Stomach (tissue), 19 donors: ENCODE measurements at places on chromosomes 12 and 14. TPM values are rescaled to one million over a fixed set of nuclear protein-coding genes. Genes with fewer than 3 reads are reported as not detected.
A peak's percentile ranks its signal among the peaks of the same experiment; 100 is the strongest.

- peak overlapping the region; percentile 62 for H3K4me3 ChIP-seq
- no peaks in the 10 kb centered on the region for H3K27me3 ChIP-seq
- DNase-seq, result peak; percentile 85
- H3K27ac ChIP-seq, result peak overlapping the region; percentile 84
Measured at GRCh38 chr14:88551094-88551870, 3.5 kb downstream of the PTPN21 start.

DNA sequence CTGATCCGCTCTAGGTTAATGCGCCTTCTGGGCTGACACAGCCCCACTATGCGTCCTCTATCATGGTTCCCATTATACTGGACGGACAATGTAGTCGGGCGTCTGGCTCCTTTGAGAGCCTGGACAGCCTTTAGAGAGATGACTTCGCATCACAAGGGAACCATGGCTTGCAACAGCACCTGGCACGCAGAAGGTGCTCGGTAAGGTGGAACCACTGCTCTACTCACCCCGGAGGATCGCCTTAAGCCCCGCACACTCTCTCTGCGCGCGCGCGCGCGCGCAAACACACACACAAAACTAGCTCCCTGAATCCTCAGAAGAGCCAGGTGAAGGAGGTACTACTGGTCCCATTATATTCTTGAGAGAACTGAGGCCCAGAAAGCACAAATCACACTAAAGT, 7.1 kb downstream of the MAP3K12 start:
- H3K4me1 ChIP-seq, result peaks cover 46% of the 10 kb centered on the region
- H3K4me3 ChIP-seq, result peak overlapping the region; percentile 52
- H3K27ac ChIP-seq, result peak overlapping the region; percentile 23
- DNase-seq, result peak; percentile 42

- peak; percentile 81 for DNase-seq
- H3K4me1 ChIP-seq, result peaks cover 21% of the 10 kb centered on the region
- no peaks in the 10 kb centered on the region for H3K27me3 ChIP-seq
- H3K27ac ChIP-seq, result peak overlapping the region; percentile 27
- no peaks in the 10 kb centered on the region for H3K36me3 ChIP-seq
Measured at GRCh38 chr12:124613151-124613585, 45.8 kb upstream of the NCOR2 start.

DNA sequence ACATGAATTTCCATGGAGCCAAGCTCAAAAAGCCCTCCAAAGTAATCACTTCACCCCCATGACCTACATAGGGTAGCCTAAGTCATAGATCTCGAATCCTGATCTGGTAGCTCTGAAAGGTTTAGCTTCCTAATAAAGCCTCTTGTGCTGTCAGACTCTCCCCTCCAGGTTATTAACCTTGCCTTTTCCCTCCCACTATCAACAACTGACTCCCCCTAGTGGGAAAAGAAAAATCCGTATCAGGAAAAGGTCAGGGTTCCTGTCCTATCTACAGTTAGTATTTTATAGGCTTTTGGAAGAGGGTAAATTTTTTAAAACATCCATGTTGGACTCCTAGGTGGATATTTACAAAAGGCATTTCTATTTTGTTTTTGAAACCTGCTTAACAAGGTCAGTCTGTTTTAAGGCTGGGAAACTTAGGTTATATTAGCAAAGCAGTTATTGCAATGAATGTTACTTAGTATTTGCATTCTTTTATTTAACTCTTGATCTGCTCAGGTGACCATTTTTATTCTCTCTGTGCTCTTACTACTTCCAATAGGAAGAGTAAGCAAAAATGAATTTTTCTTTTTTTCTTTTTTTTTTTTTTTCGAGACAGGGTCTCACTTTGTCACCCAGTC, 8.0 kb downstream of the YY1 start:
- H3K27me3 ChIP-seq, result no peaks in the 10 kb centered on the region
- DNase-seq, result no peak
- no peak overlapping the region for H3K4me3 ChIP-seq
- H3K36me3 ChIP-seq, result no peaks in the 10 kb centered on the region
- H3K27ac ChIP-seq, result peak overlapping the region; percentile 38

BICDL1 gene
- 68.7 TPM for total RNA-seq

DNA sequence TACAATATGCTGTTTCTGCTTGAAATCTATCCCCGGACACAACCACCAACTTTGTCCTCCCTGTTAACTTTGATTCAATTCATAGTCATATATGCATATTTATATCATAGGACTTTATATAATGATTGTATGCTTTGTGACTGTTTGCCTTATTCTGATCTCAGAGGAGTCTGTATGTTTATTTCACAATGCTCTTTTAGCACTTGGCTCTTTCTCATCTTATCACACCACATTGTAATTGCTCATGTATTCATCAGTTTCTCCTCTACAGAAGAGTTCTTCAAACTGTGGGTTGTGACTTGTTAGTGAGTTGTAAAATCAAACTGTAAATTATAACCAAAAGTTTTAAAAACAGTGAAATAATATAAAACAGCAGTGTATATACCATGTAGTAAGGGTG, 21.7 kb upstream of the PPM1A start:
- no peaks in the 10 kb centered on the region for H3K36me3 ChIP-seq
- H3K27me3 ChIP-seq, result no peaks in the 10 kb centered on the region
- peaks cover 11% of the 10 kb centered on the region for H3K4me1 ChIP-seq
- H3K27ac ChIP-seq, result no peak overlapping the region
- H3K4me3 ChIP-seq, result no peak overlapping the region
- DNase-seq, result no peak

DNA sequence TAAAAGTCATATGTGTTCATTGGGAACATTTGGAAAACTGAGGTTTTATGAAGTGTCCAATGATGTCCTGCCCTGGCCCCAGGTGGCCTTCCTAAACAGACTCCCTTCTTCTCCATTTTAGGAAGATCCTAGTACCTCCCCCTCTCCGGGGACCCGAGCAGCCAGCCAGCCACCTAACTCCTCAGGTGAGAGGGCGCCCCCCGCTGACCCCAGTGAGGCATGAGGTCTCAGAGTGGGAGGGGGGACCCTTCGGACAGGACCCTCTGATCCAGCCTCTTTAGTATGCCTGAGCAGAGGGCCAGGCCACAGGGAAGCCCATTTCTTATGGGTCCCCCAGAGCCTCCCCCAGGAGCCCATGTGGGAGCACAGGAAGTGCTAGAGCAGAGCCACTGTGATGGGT, 23.7 kb downstream of the DEGS2 start:
- no peak overlapping the region for H3K4me3 ChIP-seq
- H3K36me3 ChIP-seq, result peaks cover 57% of the 10 kb centered on the region
- H3K4me1 ChIP-seq, result peaks cover 52% of the 10 kb centered on the region

DNA sequence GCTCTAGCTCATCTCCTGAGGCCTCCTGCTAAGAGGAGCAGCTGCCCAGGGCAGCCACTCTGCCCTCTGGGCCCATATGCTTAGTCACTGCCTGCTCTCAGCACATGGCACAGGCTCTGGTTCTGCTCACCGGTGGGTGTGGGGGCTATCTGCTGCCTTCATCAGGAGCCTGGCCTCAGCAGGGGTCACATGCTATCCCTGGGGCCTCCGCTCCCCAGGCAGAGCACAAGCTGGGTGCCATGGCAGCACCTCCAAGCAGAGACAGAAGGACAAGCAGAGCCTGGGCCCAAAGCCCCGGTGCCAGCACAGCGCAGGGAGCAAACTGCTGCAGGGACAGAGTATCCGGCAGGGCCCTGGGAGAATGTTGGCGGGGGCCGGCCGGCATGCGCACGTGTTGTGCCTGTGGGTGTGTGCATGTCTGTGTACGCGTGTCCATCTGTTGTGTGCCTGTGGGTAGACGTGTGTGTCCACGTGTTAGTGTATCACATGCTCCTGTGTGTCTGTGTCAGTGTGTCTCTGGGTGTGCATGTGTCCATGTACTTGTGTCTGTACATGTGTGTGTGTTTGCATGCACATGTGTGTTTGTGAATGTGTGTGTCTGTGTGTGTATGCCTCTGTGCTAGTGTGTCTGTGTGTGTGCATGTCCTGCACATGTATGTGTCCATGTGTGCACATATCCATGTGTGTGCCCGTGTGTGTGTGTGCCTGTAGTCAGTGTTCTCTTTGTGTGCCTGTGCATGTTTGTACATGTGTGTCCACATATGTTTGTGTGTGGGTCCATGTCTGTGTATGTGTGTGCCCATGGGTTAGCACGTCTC, 326.9 kb downstream of the TMEM121 start:
- no peak overlapping the region for H3K4me3 ChIP-seq
- H3K36me3 ChIP-seq, result no peaks in the 10 kb centered on the region
- no peak for DNase-seq
- H3K27ac ChIP-seq, result no peak overlapping the region
- H3K4me1 ChIP-seq, result no peaks in the 10 kb centered on the region

DNA sequence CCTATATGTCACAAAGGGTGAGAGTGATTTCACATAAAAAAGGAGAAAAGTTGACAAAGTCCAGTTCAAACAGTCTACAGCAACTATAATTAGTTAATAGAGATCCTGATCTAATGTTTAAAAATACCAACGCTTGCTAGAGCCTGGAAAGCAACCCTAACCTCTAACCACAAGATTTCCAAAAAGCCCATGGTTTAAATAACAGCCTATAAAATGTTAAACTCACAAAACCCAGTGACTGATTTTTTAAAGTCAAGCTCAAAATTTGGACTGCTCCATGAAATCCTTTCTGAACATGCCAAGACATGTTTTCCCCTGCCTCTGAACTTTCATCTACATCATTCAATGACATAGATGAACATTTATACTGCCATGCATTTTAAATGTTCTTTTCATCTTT, 81.6 kb downstream of the PLEKHG7 start:
- H3K4me3 ChIP-seq, result no peak overlapping the region
- no peaks in the 10 kb centered on the region for H3K27me3 ChIP-seq
- peaks cover 17% of the 10 kb centered on the region for H3K36me3 ChIP-seq
- peaks cover 19% of the 10 kb centered on the region for H3K4me1 ChIP-seq
- H3K27ac ChIP-seq, result no peak overlapping the region

DNA sequence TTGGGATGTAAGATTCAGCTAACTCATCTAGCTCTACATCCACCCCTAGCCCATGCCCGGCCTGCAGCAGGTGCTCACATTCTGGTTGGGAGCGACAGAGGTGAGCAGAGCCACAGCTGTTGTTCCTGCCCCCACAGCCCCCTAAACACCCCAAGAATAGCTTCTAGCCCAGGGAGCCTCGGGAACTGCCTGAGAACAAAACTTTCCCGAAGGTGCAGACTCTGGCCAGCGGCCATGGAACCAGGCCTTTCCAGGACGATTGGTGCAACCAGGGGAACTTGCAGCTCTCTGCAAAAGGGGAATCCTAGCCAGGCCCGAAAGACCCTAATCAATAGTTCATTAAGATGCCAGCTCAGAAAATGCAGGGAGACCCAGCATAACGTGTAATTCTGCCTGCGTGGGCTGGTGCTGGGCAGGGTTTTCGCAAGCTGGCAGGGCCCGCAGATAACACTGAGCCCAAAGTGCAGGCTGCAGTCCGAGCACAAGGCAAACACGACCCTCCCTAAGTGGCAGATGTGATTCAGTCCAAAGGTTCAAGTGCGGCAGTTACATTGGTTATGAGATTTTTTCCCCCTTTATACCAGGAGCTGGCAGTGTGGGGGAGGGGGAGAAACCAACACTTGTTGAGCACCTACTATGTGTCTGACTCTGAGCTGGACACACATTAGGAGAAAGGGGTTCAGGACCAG, 122.5 kb upstream of the MAP1LC3B2 start:
- H3K36me3 ChIP-seq, result no peaks in the 10 kb centered on the region
- peaks cover 20% of the 10 kb centered on the region for H3K4me1 ChIP-seq
- peak; percentile 71 for DNase-seq
- H3K27ac ChIP-seq, result no peak overlapping the region
- no peak overlapping the region for H3K4me3 ChIP-seq

DNA sequence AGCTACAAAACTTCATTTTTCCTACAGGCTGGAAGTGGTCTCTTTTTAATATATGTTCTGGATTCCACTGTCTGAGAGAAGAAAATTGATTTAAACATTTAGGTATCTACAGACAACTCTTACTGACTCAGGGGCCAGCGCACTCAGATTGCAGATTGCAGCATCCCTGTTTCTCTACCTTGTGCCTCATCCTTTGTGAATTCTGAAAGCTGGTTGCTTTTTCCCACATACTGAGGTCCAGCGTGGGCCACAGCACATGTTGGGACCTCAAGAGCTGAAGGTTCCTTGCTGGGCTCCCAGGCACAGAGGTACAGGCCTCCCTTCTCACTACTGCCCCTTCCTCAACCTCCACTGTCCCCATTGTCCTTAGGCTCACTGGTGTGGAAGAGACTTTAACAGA, 101.7 kb upstream of the CCDC175 start:
- H3K4me3 ChIP-seq, result no peak overlapping the region
- no peaks in the 10 kb centered on the region for H3K4me1 ChIP-seq
- DNase-seq, result no peak
- H3K36me3 ChIP-seq, result no peaks in the 10 kb centered on the region
- H3K27me3 ChIP-seq, result no peaks in the 10 kb centered on the region

DNA sequence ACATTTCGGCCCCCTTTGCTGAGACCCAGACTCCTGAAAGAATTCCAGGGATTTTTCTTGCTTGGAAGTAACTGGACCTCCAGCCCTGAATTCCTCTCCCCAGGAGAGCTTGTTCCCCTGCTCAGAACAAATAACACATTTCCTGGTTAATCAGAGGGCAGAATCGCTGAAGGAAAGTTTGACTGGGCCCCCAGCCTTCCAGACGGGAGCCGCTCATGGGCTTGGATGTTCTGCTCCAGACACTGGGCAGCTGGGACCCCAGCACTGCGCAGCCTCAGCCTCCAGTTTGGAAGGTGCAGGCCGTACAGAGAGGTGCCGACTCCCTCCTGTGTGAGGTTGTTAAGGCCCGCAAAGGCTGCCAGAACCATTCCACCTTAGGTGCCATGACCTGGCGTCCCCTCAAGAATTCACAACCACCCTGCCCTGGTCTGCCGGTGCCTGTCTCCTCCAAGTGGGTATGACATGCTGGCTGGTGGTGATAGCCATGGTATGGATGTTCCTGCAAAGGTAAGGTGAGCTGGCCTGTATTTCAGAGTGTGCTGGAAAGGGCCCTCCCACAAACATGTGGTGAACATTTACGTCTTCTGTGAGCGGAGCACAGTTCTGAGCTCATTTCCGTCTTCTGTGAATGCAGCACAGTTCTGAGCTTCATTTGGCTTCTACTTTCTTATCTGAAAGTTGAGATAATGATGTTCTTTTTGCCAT, 5.1 kb upstream of the LTBP2 start:
- H3K36me3 ChIP-seq, result no peaks in the 10 kb centered on the region
- peak overlapping the region; percentile 81 for H3K27ac ChIP-seq
- peaks cover 66% of the 10 kb centered on the region for H3K4me1 ChIP-seq
- peaks cover 19% of the 10 kb centered on the region for H3K27me3 ChIP-seq

- DNase-seq, result peak; percentile 41
- H3K27me3 ChIP-seq, result no peaks in the 10 kb centered on the region
- H3K4me3 ChIP-seq, result no peak overlapping the region
Measured at GRCh38 chr14:103315351-103315911, 18.6 kb upstream of the EIF5 start.

- DNase-seq, result no peak
- no peak overlapping the region for H3K27ac ChIP-seq
- H3K4me3 ChIP-seq, result no peak overlapping the region
- no peaks in the 10 kb centered on the region for H3K4me1 ChIP-seq
- H3K27me3 ChIP-seq, result no peaks in the 10 kb centered on the region
Measured at GRCh38 chr12:131636266-131636665, 74.6 kb upstream of the SFSWAP start.
